Ammon's horn (tissue), 1 donor: ENCODE measurements at places on chromosomes 12 and 14.

DNA sequence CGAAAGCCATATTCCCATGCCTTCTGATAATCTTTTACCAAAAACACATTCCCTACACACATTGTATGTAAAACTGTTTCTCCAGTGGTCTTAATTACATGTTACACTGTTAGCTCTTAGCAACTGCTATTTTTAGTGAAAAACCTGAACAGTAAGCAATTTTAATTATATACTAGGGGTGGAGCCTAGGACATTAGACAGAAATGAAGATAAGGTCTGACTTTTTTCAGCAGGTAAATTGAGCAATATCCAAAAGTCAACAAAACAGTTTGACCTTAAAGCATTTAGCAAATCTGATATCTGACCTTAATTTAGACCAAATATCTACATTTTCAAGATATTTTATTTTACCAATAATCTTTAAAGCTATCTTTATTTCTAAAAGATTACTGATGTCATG, 60.2 kb downstream of the PDE6H start:
- DNase-seq: no peak

DNA sequence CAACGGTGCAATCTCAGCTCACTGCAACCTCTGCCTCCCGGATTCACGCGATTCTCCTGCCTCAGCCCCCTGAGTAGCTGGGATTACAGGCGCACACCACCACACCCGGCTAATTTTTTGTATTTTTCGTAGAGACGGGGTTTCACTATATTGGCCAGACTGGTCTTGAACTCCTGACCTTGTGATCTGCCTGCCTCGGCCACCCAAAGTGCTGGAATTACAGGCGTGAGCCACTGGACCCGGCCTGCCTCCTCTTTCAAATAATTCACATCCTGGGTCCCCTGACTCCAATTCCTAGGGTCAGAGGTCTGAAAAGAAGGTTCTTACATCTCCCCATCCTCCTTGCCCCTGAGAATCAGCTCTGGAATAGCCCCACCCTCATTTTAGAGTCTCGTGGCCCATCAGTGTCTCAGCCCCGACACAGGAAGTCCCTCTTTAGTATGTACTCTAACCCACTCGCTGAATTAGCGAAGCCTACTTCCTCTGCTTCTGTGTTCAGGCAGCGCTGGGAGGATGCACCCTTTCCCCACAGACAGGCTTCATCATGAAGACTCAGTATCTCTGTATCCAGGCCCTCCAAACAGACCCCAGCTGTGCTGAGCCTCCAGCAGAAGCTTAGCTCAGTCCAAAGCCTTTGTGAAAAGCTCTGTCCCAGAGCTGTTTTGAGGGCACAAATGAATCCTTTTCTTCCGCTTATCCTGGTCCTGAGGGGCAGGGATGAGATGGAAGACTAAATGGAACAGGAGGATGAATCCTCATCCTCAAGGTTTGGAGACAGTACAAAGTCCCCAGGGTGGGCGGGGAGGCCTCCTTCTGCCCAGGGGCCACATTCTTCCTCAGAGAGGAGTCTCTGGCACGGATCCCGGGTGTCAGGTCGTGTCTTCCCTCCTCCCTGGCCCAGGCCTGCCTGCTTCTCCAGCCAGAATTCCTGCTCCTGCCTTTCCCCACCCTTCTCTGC, 3.5 kb downstream of the LPAR5 start:
- peak; percentile 75 for DNase-seq

DNA sequence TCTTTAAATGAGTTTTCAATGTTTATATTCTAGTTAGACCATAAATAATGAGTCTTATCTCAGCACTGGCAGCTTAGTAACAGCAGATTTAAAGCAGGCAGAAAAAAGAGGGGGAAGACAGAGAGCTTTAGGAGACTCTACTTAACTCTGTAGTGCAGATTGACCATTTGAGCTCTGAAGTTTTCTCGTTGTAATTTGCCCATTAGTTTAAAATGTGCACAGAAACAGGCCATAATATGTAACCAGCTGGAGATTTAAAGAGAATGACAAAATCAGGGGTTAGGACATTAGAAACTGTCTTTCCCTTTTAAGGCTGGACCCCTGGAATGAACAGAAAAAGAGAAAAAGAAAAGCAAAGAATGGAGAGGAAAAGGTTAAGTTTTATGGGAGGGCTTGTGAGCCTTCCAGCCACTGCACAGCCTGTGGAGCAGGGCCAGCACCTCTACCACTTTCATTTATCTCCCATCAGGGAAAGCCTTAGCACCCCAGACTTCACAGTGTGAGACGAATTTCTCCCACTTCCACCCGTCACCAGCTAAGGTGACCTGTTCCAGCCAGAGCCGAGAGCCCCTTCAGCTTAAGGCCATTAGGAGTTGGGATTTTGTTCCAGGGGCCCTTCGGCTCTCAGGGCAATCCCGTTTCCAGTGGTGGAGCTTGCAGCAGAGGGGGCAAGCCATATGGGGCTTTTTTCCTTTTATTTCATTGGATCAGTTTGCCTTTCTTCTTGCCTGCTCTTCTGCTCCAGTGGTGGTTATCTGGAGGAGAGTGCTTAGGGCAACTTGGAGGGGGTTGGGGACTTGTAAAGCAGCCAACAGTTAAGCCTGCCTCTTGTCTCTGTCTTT, 8.0 kb downstream of the IL22 start:
- no peak for DNase-seq

DNA sequence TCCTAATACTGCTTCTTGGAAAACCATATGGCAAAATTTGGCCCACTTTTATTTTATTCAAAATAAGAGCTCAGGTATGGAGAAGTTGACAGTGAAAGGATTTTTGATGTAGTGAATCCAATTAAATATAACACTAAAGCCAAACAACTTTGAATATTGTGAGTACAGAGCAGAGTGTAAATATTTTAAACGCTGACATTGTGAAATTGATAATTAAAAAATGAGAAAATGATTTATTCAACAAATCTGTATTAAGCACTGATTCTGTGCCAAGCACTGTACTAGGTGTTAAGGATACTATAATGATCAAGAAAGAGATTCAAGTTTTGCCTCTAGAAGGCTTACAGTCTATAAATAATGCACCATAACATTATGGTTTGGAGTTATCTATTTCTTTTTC, 50.5 kb downstream of the ATL1 start:
- no peak for DNase-seq

- DNase-seq: no peak
Measured at GRCh38 chr12:6703631-6704030, 3.0 kb upstream of the PIANP start.

DNA sequence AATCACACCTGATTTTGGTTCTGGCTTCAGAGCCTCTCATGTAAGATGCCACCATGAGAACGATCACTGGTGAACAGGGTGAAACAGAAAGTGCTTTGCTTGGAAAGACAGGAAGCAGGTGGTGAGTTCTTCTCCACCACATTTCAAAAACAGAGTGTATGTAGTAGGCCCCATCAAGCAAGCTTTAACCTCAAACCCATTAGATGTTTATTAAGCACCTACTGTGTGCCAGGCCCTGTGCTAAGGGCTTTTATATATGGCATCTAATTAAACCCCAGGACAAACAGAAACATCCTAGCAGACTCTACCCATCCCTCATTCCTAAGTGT, 47.8 kb upstream of the MED13L start:
- peak; percentile 22 for DNase-seq

- DNase-seq: no peak
Measured at GRCh38 chr14:92556255-92556741, 42.7 kb downstream of the RIN3 start.

DNA sequence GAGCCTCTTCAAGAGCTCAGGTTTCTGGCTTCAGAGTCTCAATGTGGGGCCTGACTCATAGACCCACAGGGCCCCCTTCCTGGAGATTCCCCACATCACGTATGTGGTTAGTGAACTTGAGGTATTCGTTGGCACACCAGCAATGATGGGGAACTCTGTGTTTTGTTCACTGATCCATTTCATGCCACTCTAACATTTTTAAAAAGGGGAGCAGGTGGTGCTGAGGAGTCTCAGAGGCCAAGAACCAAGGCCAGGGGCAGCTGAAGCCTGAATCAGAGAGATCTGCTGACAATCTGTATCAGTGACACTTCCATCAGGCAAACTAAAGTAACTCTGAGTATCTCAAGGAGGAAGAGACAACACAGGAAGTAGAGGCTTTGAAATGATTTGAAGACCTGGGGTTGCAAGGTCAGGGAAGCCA, 323.4 kb downstream of the VRK1 start:
- no peak for DNase-seq

DNA sequence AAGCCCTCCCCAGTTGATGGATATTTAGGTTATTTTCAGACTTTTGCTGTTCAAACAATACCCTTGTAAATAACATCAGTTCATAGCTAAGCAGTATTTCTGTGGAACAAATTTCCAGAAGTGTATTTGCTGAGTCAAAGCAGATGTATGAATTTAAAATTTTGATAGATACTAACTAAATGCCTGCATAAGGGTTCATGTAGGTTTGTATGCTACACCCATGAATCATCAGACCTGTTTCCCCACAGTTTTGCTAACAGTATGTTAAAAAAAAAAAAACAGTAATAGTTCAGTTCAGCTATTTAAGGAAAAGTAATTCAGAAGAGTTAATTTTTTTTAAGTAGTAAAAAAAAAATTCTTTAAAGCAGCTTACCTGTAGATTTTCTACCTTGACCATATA, 236.1 kb upstream of the DIO2 start:
- DNase-seq: no peak

GRCh38 chr14:52267501-52268278, at the start of gene PTGDR:
PTGDR (plus strand) TSS chr14:52267698; CDS start chr14:52267815, 117 bp downstream.
- no peak for DNase-seq

DNA sequence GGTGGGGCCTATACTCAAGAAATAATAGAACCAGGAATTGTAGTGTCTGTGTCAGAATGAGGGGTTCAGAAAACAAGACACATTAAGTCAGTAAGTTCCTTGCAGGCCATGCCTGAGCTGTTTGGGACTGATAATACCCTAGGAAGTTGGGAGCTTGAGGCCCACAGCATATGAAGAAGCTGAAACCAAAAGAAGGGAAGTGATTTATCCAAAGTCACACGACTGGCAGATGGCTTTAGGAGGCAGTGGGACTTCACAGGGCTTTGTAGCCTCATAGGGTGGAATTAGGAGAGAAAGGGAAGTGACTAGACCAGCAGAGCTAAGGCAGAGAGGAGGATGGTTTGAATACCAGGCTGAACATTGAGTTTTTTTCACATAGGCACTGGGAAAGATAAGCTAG, 56.6 kb upstream of the SRSF5 start:
- no peak for DNase-seq

DNA sequence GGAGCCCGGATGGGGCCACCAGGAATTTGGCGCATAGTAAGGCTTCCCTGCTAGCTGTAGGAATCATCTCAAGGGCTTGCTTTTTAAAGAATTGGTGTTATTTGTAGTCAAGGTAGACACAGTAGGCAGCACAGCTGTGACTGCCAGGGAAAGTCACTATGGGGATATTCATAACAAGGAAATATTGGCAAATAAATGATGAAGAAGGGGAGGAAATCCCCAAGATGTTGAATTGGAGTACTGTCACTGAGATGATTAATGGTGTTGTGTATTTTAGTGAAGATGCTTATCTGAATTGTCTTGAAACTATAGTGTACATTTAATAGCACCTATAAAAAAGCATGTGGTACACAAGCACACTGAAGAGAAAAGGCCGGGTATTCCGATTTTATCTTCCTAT, 118.9 kb downstream of the NPAS3 start:
- DNase-seq: no peak

DNA sequence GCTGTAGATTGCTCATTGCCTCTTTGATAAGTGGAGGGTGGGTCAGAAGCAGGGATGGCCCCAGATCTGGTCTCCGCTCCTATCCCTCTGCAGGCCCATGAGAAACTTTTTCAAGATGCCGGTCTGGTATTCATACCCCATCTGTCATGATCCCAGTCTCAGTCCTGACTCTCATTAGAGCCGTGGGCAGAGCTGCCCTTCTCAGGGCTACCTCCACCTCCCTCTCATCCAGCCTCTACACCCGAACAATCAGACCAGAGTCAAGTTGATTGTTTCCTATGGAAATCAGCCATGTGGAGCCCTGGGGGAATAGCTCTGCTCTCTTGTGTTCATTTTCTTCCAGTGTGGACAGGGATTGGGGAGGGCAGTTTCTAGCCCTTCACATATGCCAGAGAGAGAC, 45.8 kb downstream of the NEUROD4 start:
- DNase-seq: no peak

- no peak for DNase-seq
Measured at GRCh38 chr12:28909291-28909690, 239.8 kb upstream of the FAR2 start.

DNA sequence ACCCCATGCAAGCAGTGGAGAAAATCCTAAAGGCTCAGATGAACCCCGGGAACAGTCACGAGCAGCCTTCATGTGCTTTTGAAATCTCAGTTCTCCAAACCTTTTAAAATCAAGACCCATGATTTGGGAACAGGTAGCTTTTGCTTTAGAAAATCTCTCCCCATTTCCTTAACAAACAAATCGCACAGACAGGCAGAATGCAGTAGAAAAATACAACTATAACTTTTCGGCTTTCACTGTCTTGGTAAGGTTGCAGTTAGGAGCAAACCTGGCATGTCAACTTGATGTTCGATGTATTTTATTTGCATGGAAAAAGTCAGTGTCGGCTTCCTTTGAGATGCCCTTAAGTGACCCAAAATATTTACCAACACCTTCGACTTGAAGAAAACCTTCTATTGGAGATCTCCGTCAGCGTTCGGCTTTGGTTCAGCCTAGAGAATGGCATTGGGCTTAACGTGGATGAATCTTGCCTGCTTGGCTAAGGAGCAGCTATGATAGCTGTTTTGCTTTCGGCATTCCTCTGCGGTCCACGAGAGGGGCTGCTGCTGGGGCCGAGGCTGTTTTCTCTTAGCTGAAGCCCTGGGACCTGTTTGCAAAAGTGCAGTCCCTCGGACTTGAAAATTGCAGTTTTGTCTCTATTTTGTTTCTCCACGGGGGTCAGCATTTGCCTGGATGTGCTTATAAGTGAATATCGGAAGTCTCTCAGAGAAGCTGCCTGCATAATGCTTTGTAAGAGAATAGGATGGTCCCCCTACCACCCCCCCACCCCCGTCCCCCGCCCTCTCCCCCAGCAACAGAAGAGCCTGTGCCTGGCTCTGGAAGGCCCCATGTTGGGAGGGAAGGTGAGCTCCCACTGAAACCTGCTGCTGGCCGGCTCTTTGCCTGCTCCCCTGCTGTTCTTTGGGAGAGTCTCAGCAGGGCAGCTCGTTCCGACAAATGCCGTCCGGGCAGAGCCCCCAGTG, 122.8 kb downstream of the AACS start:
- DNase-seq: peak; percentile 24

- no peak for DNase-seq
Measured at GRCh38 chr12:17214929-17215328, 609.0 kb upstream of the LMO3 start.

DNA sequence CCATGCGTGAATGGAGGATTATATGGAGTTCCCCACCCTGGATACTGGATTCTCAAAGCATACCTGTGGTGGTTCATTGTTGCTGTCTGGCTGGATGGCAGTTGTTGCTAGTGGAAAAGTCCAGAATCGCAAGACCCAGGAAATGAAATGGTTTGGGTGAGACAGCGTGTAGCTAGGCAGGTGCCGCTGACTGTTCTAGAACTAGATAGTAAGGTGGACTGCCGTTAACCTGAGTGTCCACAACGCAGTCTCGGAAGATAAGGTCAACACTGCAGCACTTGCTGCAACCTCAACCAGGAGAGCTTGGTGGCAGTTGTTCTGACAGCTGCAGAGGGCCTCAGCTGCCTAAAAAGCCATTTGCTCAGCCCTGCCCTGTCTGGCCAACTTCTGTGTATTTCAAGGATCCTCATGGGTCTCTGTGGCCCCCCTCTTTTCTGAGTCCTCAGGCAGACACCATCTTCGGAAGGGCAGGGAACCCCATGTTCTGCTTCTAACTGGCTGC, 15.5 kb upstream of the IRF2BPL start:
- peak; percentile 15 for DNase-seq

GRCh38 chr14:105312973-105313372, 1.6 kb upstream of the PACS2 start:
- DNase-seq: peak; percentile 91

GRCh38 chr14:51507906-51508511, 143.7 kb upstream of the FRMD6 start:
- peak; percentile 74 for DNase-seq
